ENCODE measurements at places on chromosomes 13 and 19.
A peak's percentile ranks its signal among the peaks of the same experiment; 100 is the strongest.

DNA sequence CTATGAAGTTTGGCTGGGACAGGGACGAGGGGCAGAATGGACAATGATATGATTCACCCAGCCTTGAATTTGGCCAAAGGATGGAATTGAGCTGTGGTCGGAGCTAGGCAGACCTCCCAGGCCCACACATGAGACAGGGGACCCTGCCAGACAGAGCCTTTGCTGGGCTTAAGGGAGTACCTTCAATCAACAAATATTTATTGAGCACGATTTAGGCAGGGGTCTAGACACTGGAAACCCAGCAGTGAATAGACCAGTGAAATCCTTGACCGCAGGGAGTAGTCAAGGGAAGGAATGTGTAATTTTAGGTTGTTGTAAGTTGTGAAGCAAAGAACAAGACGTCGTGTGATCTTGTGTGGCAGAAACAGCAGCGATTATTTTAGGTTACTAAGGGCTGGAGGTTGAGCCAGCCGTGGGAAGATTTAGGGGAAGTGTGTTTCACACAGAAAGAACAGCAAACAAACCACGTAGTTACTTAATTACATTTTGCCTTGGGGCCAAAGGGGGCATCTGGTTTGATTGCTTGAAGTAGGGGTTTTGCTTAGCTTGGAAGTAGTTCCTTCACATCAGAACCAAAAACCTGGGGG is 16.9 kb upstream of the AP1M2 start:
- DNase-seq: no peak

DNA sequence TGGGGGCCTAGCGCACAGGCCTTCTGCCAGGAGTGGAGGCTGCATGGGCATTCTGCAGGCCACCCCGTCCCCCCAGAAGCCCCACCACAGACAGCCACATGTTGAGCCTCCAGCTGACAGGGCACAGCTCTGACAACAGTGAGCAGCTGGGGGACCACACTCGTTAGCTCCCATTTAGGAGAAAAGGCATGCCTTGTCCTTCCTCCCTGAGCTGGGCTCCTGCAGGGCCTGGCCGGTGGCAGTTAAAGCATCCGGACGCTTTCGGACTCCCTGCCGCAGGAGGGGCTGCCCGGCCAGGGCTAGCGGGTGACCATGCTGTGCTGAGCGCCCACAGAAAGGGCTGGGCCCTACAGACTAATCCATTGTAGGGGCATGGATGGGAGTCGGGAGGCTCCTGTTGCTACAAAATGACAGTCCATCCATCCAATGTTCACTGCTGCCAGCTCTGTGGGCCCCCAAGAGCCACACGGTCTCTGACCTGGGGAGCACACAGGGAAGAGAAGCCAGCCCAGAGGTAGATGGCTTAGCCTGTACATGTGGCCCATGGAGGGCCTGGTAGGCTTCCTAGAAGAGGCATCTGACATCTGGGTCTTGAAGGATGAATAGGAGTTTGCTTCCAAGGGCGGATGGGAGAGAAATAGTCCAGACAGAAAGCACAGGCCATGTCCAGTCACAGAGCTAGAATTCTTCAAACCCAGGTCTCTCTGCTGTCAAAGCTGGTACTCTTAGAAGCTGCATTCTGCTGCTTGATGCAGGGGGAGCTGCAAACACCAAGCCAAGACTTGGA is 116.5 kb upstream of the VSTM2B start:
- no peak for DNase-seq

GRCh38 chr19:50835785-50836542 is 2.6 kb upstream of the KLK15 start:
- DNase-seq: peak; percentile 41

DNA sequence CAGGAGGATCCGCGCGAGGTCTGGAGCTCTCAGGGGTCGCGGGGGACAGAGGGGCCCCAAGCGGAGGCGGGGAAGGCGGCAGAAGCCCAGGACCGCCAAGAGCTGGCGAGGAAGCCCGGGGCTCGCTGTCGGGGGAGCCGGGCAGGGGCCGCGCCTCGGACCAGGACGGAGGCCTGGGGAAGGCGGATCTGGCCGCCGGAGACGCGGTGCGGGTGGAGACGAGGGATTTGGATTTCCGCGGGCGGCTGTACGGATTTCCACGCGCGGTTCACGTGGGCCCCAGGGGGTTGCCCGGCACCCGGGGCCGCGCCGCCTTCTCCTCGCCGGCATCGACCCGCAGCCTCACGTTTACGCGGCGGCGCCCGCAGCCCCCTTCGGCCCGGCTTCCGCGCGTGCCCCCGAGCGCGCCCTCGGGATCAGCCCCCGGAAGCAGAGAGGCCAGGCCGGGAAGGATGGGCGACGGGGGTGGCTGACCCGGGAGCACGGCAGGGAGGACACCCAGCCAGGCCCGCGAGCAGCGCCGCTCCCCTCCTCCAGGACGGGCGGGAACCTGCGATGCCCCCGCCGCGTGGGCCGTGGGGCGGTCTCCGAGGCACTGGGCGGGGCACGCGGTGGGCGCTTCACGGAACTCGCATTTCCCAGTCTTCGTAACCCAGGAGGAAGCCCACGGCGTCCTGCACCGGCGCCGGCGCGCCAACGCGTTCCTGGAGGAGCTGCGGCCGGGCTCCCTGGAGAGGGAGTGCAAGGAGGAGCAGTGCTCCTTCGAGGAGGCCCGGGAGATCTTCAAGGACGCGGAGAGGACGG is 4.7 kb downstream of the F7 start:
- peak; percentile 11 for DNase-seq

DNA sequence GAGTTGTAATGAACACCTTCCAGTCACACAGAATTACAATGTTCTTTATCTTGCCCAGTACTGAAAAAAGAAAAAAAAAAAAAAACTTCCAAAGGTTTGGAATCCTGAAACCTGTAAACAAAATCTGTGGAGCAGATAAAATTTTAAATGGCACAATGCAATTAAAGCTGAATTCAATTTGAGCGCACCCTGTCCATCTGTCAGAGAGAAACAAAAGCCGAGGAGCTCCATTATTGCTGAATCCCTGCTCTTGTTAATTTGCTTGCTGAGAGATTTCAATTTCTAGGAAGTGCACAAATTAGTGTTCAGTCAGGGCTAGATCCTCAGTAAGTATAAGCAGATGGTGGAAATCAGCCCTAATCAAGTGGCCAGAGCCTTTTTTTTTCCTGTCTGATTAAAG is 65.2 kb downstream of the DACH1 start:
- no peak for DNase-seq

GRCh38 chr13:75738841-75739240 is 102.7 kb downstream of the LMO7 start:
- DNase-seq: no peak

DNA sequence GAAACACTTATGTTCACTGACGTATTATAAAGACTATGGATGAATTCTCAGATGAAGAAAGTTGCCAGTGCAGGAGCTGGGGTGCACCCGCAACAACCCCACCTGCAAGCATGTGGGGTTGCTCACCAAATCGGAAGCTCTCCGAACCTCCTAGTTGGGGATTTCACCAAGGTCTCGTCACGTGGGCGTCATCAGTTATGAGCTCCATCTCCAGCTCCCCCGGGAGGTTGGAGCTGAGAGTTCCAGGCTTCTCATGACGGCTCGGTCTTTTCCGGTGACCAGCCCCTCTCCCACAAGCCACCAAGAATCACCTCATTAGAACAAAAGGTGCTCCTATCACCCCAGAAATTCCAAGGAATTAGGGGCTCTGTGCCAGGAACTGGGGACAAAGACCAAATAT is 46.1 kb upstream of the TUBGCP3 start:
- DNase-seq: no peak

GRCh38 chr13:35140831-35141230 is 198.8 kb downstream of the NBEA start:
- no peak for DNase-seq

DNA sequence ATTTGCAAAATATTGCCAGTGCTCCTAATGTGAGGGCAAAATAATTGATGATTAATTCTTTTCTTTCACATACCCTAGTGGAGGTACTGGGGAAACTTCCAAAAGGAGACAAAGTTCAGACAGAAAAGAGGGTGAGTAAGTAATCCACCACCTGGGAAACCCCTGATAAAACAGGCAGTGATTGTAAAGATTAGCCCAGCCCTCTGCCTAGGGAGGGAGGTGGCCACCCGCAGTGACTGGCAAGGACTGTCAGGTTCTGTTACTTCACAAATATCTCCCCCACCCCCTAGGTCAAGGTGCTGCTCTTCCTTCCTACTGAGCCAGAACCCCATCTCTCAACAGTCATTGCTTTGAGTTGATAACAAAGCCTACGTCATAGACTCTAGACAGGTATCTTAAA is 239.7 kb downstream of the DNAJC15 start:
- no peak for DNase-seq

- no peak for DNase-seq
These were observed 52.0 kb downstream of the DPF1 start for GRCh38 chr19:38172001-38172400.

DNA sequence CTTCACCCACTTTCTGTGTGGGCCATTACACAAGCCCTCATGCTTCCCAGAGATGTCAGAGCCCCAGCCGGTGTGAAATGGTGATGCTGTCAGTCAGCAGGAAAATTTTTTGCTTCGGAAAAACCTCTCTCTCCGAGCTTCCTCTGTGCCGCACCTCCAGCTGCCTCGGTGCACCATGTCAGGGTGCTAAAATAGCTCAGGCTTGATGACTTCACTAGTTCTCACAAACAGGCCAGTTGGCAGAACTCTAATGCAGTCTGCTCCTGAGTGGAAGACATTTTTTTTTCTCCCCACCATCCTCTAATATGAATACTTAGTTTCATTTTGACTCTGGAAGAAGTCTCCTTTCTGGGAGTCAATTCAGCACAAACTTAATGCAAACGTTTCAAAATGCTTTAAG is 71.3 kb downstream of the KLF12 start:
- peak; percentile 53 for DNase-seq

DNA sequence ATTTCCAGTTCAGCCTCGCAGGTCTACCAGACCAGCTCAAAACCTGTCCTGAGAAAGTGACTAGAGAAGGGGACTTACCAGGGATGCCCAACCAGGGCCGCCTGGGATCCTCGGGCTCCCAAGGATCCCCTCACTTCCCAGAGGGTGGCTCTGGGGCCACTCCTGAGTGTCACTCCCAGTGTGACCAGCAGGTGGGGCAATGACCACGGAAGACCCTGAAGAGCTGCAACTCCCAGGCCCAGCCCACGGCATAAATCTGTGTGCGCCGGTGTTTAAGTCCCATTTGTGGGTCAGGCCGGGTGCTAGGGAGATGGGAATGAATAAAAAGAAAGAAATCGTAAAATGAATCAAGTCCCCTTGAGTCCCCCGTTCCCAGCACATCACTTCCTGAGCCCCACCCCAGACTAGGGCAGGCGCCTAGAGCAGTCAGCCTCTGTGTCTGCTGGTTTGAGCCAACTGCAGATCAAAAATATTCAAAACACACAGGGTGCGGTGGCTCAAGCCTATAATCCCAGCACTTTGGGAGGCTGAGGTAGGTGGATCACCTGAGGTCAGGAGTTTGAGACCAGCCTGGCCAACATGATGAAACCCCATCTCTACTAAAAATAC is 10.7 kb downstream of the PTGIR start:
- peak; percentile 76 for DNase-seq

- no peak for DNase-seq
These were observed 30.6 kb upstream of the ZNF681 start for GRCh38 chr19:23789246-23789645.

GRCh38 chr13:25932365-25932764 is 119.5 kb downstream of the SHISA2 start:
- no peak for DNase-seq

- no peak for DNase-seq
These were observed 81.3 kb downstream of the SPACA7 start for GRCh38 chr13:112457485-112457884.

GRCh38 chr19:54114340-54115108 is 933 bp downstream of the TFPT start:
- DNase-seq: no peak

DNA sequence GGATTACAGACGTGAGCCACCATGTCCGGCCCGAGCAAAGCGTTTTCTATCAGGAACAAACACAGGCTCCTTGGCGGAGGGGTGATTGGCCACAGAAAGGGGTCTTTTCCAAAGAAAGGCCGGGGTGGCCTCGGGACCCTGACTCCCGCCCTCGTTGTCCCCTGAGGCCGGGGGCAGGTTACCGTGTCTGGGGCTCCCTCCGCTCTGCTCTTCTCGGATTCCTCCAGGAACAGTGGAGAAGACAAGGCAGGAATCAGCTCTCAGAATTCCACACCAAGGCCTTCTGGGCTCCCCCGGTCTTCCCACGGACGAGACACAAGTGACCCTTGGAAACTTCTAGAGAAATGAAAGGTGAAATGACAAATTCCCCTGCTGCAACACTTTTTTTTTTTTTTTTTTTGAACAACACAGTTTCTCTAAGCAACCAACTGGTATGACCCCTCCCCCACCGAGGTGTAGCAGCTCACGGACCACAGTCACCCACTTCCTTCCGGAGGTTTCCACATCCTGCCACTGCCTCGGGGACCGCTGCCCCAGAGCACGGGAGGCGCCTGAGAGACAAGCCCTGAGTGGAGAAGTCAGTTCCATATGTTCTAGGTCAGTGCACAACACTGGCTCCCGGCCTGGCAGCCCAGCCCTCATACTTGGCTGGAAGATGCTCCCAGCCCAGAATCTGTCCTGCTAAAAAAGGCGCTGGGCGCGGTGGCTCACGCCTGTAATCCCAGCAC is 11.0 kb downstream of the MOB3A start:
- peak; percentile 39 for DNase-seq

GRCh38 chr19:46474211-46474610 is 2.8 kb upstream of the PNMA8A start:
- DNase-seq: no peak

- DNase-seq: no peak
These were observed 60.0 kb upstream of the SPRY2 start for GRCh38 chr13:80400865-80401426.

DNA sequence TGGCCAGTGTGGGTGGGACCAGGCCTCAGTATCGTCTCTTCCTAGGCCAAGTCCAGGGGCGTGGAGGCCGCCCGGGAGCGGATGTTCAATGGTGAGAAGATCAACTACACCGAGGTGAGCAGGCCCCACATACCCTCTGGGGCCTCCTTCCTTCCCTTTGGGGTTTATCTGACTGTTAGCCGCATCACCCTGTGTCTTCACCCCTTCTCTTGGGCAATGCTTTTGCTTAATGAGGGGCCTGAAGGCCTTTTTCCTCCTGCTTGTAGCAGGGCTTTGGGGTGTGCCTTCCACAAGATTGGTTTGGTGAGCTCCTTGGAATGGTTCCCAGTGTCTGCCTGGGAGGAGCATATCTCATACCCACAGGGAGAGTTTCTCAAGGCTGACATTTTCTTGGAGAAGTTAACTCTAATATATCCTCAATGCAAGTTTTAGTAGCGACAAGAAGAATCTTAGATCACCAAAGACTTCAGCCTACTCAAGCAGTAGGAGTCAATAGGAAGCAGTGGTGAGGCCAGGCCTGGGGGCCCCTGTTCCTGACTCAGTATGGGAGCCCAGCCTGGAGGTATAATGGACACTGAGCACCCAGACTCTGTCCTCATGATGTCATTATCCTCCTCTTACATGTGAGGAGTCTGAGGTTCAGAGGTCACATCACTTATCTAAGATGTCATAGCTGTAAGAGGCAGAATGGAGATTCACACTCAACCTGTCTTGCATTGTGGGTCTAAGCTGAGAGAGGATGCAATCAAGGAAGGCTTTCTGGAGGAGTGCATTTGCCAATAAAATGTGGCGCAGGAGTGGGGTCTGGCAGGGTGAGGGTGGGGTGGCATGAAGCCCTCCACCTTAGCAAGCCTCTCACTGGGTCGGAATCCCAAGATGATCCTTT is 2.0 kb downstream of the GPI start:
- DNase-seq: peak; percentile 48
